ENCODE measurements at places on chromosomes 13 and 19. TPM values are rescaled to one million over a fixed set of nuclear protein-coding genes. Genes with fewer than 3 reads are reported as not detected.

The LGALS14 gene
- not detected for total RNA-seq

GRCh38 chr13:28540612-28541011 is 45.7 kb upstream of the FLT1 start:
- DNase-seq, result no peak

The MISP3 gene
- 2.3 TPM for total RNA-seq

DNA sequence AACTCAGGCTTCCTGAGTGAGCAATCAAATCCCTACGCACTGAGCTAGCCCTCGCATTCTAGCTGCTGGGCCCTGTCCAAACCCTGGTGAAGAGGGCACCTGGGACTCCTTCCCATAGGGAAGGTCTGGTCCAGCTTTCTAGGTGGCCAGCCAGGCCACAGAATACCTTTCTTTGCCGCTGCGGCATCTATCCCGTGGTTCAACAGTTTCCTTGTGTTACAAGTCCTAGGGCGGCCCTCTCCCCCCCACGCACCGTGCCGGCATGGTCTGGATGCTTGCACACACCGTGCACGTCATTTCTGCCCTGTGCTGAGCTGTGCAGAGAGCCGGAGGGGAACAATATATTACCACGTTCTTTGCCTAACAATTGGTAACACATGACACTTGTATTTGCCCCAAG is 164.6 kb upstream of the TSHZ3 start:
- DNase-seq, result no peak

- DNase-seq, result no peak
Measured at GRCh38 chr19:31338069-31338776, 11.0 kb downstream of the TSHZ3 start.

The CGB5 gene
- not detected for total RNA-seq

The MCEMP1 gene
- not detected for total RNA-seq

- no peak for DNase-seq
Measured at GRCh38 chr19:43395561-43395960, 19.1 kb upstream of the TEX101 start.

- no peak for DNase-seq
Measured at GRCh38 chr19:42068756-42069571, 1.0 kb downstream of the GRIK5 start.

- no peak for DNase-seq
Measured at GRCh38 chr19:31418055-31418454, 68.8 kb upstream of the TSHZ3 start.

The GGACT gene
- 4.0 TPM for total RNA-seq

The SIGLEC5 gene
- not detected for total RNA-seq

Measured in activated T-helper 1 cell treated with anti-CD3 and anti-CD28 coated beads, Interleukin-12 subunit alpha, Interleukin-12 subunit beta, Interleukin-2, Interleukin-4 antibody, amounts not matched to agents 30 ng/mL and 10 ng/mL and 1 ng/mL, durations not matched to agents 14 hours and 24 hours and 36 hours (primary cell).